ENCODE measurements at places on chromosomes 3 and 15.

- DNase-seq, result no peak
Observed at GRCh38 chr3:57840473-57840872, 84.4 kb downstream of the SLMAP start.

- no peak for DNase-seq
Observed at GRCh38 chr3:122394173-122394572, 10.2 kb downstream of the FAM162A start.

DNA sequence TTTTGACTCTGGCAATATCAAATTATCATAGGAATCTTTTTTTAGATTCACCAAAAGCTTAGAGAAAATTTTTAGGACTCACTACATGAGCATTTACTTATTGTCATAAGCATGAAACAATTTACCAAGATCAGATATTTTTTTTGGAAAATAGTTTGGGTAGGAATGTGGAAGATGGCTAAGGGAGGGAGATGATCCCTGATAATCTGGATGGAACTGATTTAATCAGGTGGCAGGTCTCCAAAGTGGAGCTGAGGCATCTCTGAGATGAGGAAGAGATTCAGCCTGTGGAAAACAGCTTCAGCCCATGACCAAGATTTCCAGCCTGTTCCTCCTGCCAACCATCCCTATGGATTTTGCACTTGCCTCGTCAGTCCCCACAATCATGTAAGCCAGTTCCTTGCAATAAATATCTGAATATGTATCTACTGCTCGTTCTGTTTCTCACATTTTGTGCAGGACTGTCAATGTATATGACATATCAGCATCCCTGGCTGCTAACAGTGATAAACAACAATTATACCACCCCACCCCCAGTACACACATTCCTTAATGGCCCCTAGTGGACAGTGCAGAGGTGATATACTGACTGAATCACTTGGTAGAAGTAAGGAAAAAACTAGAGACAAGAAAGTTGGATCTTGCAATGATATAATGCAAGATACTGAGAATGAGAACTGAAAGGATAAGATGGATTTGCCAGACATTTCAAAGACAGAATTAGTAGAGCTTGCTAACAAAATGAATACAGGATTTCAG is 183.8 kb downstream of the NEK10 start:
- no peak for DNase-seq

GRCh38 chr3:97815149-97815917 is 6.5 kb upstream of the CRYBG3 start:
- DNase-seq, result no peak

GRCh38 chr3:53243165-53243564 is 12.7 kb downstream of the TKT start:
- DNase-seq, result peak; percentile 39

DNA sequence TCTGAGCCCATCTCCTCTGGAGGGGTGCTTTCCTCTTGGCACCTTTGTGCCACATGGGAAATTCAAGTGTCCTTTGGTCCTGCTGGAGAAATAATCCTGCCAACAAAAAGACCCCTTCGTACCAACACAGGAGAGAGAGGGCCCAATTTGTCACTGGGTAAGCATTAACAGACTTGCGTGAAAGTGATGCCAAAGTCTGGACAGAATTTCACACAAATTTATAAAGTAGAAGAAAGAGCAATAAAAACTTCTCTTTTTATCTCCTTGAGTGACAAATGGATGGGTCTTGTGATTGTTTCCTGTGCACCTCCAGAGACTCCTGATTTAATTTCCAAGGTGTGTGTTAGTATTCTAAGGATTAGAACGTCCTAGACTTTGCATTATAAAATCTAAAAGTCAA is 14.9 kb downstream of the DPH3 start:
- DNase-seq, result no peak

- DNase-seq, result no peak
Observed at GRCh38 chr3:151552589-151552988, 91.7 kb upstream of the IGSF10 start.

DNA sequence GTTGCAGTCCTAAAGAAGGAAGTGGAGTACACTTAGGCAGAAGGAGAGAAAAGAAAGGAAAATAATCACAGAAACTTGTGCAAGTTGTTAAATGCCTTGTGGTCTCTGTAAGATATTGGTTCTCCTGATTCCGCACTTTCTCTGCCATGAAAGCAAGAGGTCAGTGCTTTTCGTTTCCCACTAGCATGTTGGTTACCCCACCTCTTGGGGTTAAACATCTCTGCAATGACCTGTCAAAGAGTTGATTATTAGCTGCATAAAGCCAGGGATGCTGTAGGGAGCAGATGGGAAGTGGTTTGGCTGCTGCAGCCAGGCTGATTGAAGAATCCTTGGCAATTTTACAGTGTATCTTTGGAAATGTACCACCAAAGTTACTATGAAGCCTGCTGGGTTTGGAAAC is 33.3 kb downstream of the ZNF609 start:
- no peak for DNase-seq

- DNase-seq, result no peak
Observed at GRCh38 chr3:190728574-190729246, 133.8 kb downstream of the GMNC start.

DNA sequence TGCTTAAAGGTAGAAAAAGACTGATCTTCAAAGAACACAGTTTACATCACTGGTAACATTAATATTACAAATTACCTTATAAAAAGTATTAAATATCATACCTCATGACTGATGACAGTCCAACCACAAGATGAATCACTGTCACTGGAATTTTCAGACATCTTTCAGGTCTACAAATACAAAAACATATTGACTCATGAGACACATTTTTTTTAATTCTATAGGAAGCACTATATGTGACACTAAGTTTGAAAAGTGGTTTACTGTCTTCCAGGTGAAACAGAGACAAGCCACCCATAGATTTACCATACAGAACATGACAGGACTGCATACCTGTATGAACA is 18.9 kb downstream of the CCPG1 start:
- DNase-seq, result no peak

DNA sequence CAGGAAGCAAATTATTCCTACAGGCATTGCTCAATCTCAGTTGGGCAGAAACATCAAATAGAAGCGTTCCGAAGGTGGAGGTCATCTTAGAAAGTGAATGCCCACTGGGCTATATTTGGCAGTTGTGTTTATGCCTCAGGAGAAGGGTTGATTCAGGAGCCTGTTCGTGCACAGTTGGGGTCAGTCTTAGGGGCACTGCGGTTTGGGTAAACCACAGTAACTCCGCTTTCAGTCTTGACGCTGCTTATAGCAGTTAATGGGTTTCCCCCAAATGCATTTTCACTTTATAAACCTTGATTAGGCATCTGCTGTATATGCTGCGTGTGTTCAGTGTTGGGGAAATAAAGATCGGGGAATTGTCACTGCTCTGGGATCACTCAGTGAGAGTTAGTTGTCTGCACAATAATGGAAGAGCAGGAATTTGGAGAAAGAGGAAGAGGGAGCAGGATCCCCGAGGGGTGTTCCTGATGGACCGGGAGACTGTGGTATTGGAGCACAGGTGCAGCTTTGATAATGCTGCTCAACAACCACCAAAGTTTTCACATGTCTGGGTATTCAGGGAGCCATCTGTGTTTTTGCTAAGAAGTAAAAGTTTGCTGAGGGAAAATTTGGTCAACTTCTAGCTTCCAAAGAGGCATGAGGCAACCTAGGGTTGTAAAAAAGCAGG is 124.3 kb upstream of the EIF1B start:
- no peak for DNase-seq

DNA sequence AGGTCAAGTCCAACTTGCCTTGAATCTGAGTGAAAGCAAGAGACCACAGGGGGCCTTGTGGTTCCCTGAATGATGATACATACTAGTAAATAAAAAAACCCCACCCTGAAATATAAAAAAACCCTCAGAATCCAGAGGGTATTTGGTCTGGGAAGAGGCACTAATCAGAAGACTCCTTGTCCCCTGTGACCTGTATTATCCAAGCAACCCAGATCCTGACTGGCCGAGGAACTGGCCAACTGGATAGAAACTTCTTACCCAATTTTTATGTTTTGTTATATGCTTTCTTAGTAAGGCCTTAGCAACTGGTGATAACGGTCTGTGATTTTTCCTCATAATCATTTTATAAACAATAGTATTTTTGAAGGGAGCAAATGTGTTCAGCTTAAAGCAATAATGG is 17.5 kb downstream of the ABI3BP start:
- no peak for DNase-seq

DNA sequence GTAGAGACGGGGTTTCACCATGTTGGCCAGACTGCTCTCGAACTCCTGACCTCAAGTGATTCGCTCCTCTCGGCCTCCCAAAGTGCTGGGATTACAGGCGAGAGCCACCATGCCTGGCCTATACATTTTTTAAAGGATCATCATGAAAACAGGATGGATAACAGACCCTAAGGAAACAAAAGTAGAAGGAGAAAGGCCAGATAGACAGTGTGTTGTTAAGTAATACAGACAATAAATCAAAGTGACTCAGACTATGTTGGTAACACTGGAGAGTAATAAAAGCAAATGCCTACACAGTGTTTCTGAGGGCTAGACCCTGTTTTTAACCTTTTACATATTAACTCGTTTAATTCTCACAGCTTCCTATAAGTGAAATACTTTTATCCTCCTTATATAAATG is 133.8 kb upstream of the MCTP2 start:
- DNase-seq, result no peak

DNA sequence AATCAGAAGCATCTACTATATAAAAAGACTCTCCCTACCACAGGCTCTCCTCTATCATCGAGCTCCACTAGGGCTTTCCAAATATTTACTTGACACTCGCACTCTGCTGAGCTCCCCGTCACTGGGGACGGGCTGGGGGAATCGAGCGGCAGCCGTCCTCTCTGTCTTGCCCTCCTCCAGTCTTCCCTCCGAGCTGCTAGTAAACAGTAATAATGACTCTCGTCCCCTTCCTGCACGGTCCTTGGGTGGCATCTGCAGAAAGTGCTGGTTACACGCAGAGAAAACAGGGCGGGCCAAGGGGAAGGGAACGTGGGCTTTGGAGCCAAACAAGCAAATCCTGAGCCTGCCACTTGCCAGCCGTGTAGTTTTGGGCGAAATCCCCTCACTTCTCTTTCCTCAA is 96.6 kb downstream of the LRIG1 start:
- DNase-seq, result no peak

DNA sequence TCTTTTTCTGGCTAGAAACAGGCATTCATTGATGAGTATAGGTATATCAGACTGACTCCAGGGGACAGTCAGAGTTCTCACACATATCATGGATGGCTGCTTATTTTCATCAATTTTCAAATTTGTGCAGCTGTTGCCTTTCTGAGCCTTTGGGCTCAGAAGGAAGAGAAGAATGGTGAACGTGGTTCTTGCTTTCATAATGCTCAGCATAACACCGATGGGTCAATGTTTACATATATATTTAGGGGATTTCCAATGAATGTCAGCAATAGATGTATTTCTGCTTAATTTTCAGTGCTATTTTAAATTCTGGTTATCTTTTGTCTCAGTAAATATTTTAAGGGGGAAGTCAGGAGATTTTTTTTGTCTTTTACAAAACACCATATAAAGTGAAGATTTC is 581.4 kb upstream of the DPPA4 start:
- no peak for DNase-seq

DNA sequence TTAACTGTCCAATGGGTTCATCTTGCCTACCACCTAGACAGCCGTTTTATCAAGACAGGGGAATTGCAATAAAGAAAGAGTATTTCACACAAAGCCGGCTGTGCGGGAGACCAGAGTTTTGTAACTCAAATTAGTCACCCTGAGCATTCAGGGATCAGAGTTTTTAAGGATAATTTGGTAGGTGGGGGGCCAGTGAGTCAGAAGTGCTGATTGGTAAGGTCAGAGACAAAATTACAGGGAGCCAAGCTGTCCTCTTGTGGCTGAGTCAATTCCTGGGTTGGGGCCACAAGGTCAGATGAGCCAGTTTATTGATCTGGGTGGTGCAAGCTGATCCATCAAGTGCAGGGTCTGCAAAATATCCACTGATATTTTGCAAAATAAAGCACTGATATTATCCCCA is 29.9 kb upstream of the GPD1L start:
- no peak for DNase-seq

DNA sequence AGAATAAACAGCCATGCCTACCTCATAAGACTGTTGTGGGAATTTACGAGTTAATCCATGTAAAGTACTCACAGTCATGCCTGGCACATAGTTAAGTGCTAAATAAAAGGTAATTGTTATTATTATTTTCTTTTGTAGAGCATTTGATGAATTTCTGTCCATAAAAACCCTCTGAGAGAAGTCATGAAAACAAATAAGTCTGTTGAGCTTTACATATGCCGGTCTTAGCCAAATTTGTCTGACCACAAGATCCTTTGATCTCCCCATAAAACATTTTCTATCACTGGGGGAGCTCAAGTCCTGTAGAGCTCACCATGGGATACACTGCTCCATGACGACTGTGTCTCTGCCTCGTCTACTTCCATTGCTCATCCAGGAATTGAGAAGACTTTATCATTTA is 114.0 kb downstream of the MAGI1 start:
- DNase-seq, result no peak

DNA sequence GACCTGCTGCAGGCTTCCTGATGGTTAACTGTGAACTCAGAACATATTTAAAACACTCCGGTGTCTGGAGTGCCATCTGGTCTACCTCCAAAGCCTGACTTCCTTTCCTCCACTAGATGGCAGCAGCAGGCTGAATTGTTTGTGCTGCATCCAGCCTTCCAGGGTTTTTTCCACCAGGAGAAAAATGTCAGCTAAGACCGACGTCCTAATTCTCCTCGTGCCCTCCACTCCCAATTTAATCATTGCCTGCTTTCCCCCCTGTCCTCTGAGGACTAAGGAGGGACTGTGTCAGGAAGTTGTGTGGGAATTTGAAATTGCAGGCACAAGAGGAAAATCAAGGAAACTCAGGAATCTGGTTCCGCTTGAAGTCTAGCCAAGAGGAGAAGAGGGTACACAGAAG is 165.2 kb upstream of the UMPS start:
- DNase-seq, result peak; percentile 51

DNA sequence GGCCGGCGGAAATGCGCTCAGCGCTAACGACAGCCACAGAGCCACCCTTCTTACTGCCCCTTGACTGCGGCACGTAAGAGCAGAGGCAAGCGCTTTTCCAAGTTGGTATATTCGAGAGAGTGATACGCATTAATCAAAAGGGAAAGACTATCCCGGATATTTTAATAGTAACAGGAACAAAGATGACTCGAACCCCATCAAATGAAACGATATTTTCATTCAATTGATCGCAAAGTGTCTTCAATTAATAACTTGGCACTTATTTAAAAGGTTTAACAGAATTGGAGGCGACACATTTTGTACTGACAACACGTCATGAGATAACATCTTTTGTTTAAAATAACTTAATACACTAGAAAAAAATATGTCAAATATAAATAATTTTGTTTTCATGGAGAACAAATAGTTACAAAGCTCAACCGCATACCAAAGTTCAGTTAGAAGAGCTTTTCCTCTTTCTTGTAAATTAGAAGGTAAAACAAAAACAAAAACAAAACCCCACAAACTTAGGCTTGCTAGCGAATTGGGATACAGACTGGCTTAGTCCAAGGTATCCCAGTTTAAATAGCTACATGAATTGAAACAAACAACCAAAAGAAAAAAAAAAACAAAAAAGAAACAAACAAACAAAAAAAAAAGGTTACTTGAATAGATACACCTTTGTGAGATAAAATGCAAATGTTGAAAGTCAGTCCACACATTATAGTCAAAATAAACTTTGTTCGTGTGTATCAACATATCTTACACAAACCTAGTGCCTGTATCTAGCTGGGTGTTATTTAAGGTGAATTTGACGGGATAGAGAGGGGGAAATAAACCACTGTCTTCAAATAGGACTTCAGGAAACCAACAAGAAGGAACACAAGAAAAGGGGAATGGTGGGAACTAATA is 10.2 kb downstream of the SHOX2 start:
- DNase-seq, result no peak

GRCh38 chr3:37137516-37137915 is 36.9 kb downstream of the LRRFIP2 start:
- no peak for DNase-seq

All from NCI-H1436 (cell line).